Activated naive CD4-positive, alpha-beta T cell (primary cell): ENCODE measurements at places on chromosomes 2 and 18.

DNA sequence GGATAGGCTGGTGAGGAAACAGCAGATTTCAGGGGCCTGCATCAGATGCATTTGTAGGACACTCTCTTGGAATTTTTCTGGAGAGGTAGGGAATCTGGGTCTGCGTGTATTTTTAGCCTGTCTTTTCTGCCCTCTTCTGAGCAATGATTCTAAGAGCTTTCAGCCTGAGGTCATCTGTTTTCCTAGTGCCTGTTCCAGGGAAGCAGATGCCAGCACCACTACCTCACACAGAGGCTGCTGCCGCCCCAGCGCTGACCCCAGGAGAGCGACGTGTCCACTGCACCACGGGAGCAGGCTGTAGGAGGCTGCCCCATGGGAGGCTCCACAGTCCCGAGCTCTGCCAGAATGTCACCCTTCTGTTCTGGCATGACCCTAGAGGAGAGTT, 316.5 kb downstream of the CYP26B1 start:
- no peak for DNase-seq

GRCh38 chr2:207766697-207767460, 2.8 kb downstream of the FZD5 start:
- no peak for DNase-seq

- DNase-seq: no peak
These were observed 280.2 kb downstream of the NOL4 start for GRCh38 chr18:33944493-33944892.

GRCh38 chr18:75089748-75090327, 119.1 kb downstream of the PTGR3 start:
- no peak for DNase-seq

DNA sequence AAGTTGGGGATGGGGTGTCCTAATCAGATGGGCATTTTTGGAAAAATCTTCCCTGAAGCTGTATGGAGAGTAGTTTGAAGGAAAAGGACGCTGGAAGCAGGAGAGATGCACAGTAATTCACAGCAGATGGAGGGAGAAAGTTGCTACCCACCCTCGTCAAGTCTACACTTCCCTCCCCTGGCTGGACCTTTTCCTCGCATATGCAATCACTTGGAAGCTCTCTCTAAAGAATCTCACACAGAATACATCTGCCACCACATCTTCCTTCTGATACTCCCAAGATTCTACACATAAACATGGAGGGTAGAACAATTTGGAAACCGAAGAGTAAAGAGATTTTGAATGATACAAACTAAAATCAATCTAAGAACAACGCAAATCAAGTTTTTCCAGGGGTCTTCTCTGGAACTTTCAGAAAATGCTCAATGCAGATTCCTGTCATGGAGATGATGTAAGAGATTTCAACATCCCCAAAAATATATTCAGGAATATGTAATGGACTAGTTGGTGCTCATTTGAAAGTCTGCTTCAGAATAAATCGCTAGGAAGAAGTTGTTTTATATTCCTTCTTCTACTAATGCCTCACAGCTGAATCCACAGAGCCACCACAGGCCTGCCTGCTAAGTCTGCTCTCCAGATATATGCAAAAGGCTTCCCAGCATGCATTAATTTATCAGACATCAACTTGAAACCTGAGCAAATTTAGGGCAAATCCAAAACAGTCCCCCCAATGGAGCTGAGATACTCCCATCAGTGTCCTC, 291.5 kb downstream of the LRATD1 start:
- no peak for DNase-seq

DNA sequence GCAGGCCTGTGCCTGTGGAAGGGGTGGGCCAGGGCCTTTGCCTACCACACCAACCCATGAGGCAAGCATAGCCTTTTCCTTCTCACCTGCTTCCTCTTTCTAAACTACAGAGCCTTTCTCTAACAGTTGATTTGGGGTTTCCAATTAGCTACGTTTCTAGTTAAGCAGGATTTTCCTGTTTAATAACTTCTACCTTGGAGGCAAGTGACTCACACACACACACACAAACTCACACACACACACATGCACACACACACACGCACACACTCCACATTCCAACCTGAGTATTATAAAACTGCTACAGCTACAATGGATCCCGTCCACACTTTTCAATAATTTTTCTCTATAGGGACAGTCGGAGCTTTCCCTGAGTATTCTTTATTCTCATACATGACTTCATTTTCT, 84.9 kb downstream of the SOX11 start:
- DNase-seq: no peak

GRCh38 chr2:168988755-168989154, 42.4 kb downstream of the ABCB11 start:
- no peak for DNase-seq

GRCh38 chr2:239305771-239306170, 95.0 kb downstream of the HDAC4 start:
- DNase-seq: no peak

DNA sequence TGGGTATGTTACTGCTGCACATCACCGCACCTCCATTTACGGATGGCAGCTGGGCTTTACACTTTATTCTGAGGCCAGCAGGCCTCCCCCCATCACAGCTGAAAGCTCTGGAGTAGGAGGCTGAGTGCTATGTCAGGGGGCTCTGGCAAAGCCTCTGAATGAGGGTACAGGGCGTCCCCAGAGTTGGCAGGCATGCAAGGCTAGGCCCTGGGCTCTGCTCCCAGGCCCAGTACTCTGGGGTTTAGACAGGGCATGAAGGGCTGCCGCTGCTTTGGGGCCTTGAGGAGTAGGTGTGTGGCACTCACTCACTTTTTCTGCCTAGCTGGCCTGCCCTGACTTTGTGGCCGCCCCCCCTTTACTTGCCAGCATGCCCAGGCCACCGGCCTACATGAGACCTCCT, 90.8 kb downstream of the WDSUB1 start:
- no peak for DNase-seq

- no peak for DNase-seq
These were observed 26.3 kb downstream of the ASAP2 start for GRCh38 chr2:9232886-9233285.

DNA sequence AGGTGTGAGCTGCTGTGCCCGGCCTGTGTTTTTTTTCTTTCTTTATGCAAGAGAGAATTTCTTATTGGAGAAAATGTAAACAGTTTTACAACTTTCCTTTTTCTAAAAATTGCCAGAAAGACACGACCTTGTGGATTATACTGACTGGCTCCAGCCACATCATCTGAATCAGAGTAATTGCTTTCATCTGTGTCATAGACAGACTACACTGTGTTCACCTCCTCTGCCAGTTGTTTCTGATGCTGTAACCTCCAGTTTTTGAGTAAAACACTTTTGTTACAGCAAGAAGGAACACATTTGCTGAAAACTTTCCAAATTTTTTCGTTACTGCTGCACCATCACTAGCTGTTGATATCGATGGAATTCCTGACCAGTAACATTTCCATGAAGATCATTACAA, 43.9 kb upstream of the PLEKHM3 start:
- DNase-seq: no peak

GRCh38 chr2:65275141-65275915, 47.7 kb downstream of the ACTR2 start:
- no peak for DNase-seq

DNA sequence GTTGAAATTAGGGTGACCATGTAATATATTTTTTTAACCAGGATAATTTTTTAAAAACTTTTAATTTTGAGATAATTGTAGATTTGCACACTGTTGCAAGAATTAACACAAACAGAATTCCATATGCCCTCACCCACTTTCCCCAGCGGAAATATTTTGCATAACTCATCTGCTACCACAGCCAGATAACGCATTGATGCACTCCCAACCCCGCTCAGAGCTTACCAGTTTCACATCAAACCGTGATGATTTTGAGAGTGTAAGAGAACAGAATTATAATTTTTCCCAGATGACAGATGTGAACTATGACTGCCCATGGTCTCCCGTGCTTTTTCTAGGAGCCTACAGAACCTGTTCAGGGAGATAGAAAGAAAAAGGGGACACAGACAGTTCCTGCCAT, 35.2 kb upstream of the LDLRAD4 start:
- DNase-seq: no peak

DNA sequence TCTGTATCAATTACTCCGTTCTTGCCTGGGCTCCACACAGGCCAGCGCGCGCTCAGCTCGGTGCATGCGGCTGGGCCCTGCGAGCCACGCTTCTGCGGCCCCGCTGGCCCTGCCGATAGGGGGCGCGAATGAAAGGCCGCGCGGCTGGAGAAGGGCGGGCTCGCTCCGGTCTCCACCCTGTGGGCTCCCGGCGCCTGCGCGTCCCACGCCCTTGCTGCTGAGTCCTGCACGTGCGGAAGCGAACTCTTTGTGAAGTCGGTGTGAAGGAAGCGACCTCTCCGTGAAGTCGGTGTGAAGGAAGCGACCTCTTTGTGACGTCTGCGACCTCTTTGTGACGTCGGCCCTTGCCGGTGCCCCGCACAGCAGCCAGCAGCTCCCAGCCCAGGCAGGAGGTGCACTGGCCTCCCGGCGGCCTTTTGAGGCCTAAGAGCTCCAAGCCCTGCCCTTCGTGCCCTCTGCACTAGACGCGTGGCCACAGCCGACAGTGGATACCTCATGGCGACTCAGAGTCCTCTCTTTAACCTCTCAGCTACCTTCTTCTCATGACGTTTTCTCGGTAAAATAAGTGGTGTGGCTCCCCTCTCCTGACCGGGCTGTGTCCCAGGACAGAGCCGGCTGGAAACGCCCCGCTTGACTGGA, 391.9 kb upstream of the RAB6C start:
- DNase-seq: no peak

- DNase-seq: no peak
These were observed 235.0 kb downstream of the LOXHD1 start for GRCh38 chr18:46421973-46422551.
